Testis (tissue), 5 donors: ENCODE measurements at places on chromosomes 4 and X. TPM values are rescaled to one million over a fixed set of nuclear protein-coding genes. Genes with fewer than 3 reads are reported as not detected.

Gene TMPRSS11B
- not detected for total RNA-seq

Gene ZRSR2
- total RNA-seq, result 6.3 TPM

Gene BEX1
- 233 TPM for total RNA-seq

GRCh38 chr4:189826657-189827056 lies 114.0 kb upstream of the FRG1 start:
- H3K4me1 ChIP-seq, result no peaks in the 10 kb centered on the region
- no peak overlapping the region for H3K27ac ChIP-seq
- H3K4me3 ChIP-seq, result no peak overlapping the region
- no peaks in the 10 kb centered on the region for H3K36me3 ChIP-seq
- no peak for DNase-seq

- H3K36me3 ChIP-seq, result no peaks in the 10 kb centered on the region
- H3K27ac ChIP-seq, result no peak overlapping the region
- no peaks in the 10 kb centered on the region for H3K4me1 ChIP-seq
These were observed 97.6 kb downstream of the RAB28 start for GRCh38 chr4:13386405-13387107.

GRCh38 chr4:112031712-112032328 lies 113.4 kb upstream of the FAM241A start:
- peak; percentile 17 for DNase-seq
- no peaks in the 10 kb centered on the region for H3K27me3 ChIP-seq
- H3K4me1 ChIP-seq, result no peaks in the 10 kb centered on the region
- H3K36me3 ChIP-seq, result no peaks in the 10 kb centered on the region

DNA sequence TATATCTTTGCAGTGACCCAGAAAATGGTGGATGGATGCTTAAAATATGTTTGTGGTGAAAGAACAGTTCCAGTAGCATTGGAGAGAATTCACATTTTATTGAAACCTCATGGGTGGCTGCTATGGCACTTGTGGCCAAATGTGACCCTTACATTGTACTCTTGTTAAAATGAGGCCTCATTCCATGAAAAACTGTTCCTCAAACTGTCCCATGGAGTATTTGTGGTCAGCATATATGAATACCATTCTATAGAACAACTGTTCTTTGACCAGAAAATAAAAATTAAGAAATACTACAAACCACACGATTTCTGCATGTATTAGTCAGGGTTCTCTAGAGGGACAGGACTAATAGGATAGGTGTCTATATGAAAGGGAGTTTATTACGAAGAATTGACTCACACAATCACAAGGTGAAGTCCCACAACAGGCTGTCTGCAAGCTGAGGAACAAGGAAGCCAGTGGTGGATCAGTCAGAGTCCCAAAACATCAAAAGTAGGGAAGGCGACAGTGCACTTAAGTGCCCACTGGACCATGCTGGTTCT lies 35.1 kb downstream of the GEMIN8 start:
- H3K4me3 ChIP-seq, result no peak overlapping the region
- DNase-seq, result no peak
- H3K36me3 ChIP-seq, result no peaks in the 10 kb centered on the region
- no peaks in the 10 kb centered on the region for H3K4me1 ChIP-seq
- no peak overlapping the region for H3K27ac ChIP-seq
- H3K27me3 ChIP-seq, result no peaks in the 10 kb centered on the region

- peak overlapping the region; percentile 50 for H3K27ac ChIP-seq
- no peak for DNase-seq
- peaks cover 22% of the 10 kb centered on the region for H3K4me1 ChIP-seq
These were observed 3.2 kb downstream of the GSX2 start for GRCh38 chr4:54103190-54103574.
